ENCODE measurements at places on chromosomes 12 and 14.

DNA sequence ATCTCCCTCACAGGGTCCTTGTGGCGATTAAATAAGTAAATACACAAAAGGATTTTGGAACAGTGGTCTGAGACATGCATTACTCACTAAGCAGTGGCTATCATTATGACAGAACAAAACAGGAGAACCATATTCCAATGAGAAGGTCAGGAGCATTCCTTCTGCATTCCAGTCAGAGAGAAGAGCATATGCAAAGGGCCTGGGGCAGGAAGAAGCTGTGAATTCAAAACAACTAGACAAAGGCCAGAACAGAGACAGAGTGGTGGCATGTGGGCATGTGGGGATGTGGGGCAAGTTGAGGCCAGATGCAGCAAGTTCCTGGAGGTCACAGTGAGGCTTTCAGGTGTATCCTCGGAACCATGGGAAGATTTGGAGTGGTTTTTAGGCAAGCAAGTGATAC is 70.1 kb upstream of the VRK1 start:
- no peak for DNase-seq

DNA sequence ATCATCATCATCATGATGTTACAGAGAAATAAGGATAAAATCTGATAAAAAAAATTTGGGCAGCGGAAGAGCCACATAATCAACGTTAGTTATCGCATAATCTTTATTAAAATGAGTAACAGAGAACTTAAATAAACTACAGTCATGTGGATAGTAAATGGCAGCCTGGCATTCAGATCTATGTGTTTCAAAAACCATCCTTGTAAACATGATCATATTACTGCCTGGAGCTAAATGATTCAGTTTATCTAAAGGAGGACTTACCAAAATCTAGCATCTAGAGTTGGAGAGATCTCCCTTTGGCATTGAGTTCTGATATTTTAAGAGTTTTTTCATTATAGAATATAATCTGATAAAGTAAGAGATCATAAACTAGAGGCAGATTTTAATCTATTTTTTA is 200.1 kb upstream of the MGAT4C start:
- DNase-seq: no peak

GRCh38 chr12:93571365-93571924 is 1.0 kb upstream of the SOCS2 start:
- DNase-seq: peak; percentile 82

DNA sequence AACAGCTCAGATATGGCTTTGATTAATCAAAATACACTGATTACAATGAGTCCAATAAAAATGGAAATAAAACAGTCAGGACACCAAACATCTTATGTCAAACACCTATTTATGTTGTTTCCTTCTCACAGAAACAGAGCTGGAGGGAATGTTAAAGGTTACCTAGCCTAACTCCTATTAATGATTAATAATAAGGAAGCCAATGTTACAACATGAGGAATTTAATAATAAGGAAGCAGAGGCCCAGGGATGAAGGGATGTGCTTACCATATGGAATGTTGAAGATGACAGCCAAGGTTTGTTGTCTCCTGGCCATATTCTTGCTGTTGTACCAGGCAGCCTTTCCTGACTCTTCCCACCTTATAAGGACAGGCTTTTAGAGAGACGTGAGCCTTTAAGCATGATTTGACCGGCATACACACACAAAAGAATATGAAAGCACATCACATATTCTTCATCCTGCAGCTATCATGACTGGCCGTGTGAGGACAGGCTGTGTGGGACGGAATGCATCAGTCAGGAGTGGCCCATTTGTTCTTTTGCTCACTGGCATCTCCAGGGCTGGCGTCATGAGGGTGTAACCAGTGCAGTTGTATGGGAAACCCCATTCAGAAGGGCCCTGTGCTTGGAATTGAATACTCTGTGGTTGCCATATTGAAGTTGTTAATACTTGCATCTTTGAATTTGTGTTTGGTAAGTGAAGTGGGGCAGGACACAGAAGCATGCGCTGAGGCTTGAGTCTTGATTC is 3.1 kb upstream of the GPRC5D start:
- peak; percentile 65 for DNase-seq

GRCh38 chr12:2187195-2187945 is 134.6 kb downstream of the CACNA1C start:
- no peak for DNase-seq

DNA sequence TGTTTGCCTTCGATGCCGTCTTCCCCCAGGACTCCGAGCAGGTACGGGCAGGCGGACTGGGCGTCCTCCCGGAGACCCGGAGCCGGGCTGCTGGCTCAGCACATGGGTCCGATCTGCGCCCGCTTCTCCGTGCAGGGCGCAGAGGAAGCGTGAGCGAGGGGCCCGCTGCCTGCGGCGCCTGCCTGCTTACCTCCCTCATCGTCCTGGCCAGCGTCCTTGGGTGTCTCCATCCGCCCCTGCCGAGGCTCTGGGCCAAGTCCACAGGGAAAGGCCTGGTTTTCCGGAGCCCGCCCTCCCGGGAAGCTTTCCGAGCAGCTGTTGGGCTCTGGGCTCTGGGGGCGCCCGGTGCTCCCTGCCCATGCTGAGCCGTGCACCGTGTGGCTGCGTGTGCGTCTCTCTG is 33.5 kb downstream of the KIF26A start:
- DNase-seq: peak; percentile 1

Data from kidney tubule cell (primary cell).